Bone marrow (tissue), 2 donors: ENCODE measurements at places on chromosomes 3 and 15.

- no peak for DNase-seq
Measured at GRCh38 chr3:113629584-113630421, 66.6 kb downstream of the USF3 start.

- no peak for DNase-seq
Measured at GRCh38 chr3:124092811-124093210, 100.9 kb upstream of the ROPN1 start.

- DNase-seq, result no peak
Measured at GRCh38 chr3:61060411-61060861, 190.8 kb downstream of the FHIT start.

DNA sequence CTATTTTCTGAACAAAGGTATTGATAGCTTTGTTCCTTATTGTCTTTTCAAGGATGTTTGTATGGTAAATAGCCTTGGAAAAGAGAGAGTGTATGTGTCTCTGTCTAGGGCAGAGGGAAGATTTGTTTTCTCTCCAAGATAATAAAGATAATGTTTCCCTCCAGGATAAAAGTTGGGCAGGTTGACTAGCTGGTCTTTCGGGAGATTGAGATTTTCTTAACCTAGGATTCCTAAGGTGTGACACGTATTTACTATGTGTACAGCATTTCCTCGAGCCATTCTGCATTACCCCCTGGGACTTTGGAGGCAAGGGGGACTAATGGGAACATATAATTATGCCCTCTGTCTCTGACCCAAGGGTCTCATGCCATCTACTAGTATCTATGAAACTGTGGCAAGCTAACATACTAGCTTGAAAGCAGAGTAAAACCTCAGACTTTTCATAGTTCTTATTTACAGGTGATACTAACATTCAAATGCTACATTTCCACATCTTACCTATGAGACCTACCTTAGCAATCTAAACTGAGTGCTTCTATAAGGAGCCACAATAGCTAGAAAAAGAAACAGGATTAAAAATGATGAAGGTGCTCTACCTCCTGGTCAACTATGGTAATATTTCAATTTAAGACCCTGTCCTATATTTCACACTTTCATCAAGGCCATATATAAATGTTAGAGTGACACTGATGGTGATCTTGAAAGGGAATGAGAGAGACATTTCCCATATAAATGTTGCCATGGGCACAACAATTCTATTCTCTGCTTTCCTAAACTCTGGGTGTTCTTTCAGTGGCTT lies 252.9 kb upstream of the CBLB start:
- DNase-seq, result no peak

- DNase-seq, result no peak
Measured at GRCh38 chr3:18247776-18248310, 177.3 kb downstream of the SATB1 start.

GRCh38 chr3:40228792-40229350 lies 80.6 kb upstream of the EIF1B start:
- DNase-seq, result no peak

- no peak for DNase-seq
Measured at GRCh38 chr15:68846851-68847439, 26.2 kb upstream of the ANP32A start.

DNA sequence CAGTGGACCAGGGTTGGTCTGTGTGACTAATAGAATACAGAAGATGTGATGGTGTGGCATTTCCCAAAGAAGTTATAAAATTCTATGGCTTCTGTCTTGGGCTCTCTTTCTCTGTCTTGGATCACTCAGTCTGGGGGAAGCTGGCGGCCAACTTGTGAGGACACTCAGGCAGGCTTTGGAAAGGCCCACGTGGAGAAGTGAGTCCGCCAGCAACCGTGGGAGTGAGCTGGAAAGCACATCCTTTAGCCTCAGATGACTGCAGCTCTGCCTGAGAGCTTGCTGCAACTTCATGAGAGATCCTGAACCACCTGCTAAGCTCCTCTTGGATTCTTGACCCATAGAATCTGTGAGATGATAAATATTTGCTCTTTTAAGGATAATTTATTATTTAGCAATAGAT lies 72.0 kb upstream of the RASGRP1 start:
- no peak for DNase-seq

DNA sequence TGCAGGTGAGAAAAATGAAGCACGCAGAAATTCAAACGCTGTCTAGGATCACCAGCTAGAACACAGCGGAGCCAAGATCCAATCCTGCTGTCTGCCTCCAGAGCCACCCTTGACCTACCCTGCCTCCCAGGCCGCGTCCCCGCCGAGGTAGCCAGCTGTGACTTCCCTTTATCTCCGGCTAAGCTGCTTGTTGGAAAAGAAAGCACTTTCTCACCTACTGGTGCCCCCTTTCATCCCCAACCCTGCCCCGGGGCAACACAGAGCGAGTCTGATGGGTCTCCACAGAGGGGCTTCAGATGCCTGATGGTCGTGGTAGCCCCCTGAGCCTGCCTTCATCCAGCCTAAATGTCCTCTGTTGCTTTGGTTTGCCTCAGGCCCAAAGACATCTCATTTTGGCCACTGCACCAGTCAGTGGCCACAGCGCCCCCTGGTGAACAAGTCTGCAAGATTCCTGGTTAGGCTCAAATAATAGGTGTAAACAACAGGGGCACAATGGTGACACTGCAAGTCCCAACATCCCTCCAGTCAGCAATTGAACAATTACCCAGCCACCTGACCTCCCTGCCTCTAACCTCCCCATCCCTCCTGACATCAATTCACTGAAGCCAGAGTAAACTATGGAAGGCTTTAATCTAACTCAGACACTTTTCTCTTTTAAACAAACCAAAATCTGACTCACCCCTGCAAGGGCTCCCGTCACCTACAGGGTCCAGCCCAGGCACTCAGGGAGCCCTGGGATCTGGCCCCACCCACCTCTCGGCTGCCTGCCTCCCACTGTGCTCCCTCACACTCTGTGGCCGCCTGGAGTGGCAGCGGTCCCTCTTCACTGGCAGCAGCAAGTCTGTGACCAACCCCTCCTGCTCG lies 27.3 kb upstream of the BCL2L10 start:
- peak; percentile 4 for DNase-seq

GRCh38 chr3:189167027-189167766 lies 4.6 kb upstream of the TPRG1 start:
- DNase-seq, result no peak

DNA sequence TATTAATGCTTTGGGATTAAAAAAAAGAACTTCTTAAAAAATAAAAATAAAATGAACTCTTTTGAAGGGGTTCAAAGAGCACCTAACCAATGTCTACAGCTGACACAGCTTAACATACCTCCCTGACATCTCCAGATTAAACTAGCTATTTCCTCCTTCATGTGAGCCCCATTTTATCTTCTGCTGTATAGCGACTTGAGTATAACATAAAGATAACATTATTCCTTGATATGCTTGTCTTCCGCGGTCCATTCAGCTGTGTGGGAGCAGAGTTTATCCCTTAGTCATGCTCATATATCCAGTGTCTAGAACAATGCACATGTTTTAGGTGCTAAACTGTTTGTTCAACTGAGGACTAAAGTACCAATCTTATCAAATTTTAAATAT lies 7.8 kb upstream of the CHRM5 start:
- DNase-seq, result no peak

- no peak for DNase-seq
Measured at GRCh38 chr3:14440531-14441239, 38.3 kb downstream of the SLC6A6 start.

DNA sequence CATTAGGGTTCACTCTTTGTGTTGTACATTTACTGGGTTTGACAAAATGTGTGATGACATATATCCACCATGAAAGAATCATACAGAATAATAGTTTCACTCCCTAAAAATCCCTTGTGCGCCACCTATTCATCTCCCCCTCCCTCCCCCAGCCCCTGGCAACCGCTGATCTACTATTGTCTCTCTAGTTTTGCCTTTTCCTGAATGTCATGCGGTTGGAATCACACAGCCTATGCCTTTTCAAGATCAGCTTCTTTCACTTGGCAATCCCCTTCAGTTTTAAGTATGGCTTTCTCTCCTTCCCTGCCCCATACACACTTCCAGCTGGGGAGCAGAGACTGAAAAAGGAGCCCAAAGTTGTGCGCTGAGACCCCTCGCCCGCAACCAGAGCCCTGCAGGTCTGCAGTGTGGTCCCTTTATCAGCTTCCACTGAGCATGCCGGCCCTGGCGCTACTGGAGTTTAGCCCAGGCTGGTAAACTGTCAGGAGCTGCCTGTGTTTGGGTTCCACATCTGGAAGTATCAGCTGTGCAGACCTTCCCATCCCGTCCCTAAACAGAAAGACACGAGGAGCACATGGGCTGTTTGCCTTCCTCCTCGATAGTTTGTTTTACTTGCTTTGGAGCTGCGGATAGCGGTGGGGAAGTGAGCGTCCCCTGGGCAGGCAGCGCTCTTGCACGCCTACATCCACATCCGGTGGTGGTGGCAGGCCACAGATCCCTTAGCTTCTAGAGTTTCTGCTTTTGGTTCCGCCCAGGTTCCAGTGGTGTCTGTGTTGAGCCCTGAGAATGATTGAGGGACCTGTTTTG lies 12.3 kb downstream of the BOC start:
- DNase-seq, result peak; percentile 23

- DNase-seq, result no peak
Measured at GRCh38 chr15:99057020-99057419, 47.9 kb upstream of the SYNM start.

DNA sequence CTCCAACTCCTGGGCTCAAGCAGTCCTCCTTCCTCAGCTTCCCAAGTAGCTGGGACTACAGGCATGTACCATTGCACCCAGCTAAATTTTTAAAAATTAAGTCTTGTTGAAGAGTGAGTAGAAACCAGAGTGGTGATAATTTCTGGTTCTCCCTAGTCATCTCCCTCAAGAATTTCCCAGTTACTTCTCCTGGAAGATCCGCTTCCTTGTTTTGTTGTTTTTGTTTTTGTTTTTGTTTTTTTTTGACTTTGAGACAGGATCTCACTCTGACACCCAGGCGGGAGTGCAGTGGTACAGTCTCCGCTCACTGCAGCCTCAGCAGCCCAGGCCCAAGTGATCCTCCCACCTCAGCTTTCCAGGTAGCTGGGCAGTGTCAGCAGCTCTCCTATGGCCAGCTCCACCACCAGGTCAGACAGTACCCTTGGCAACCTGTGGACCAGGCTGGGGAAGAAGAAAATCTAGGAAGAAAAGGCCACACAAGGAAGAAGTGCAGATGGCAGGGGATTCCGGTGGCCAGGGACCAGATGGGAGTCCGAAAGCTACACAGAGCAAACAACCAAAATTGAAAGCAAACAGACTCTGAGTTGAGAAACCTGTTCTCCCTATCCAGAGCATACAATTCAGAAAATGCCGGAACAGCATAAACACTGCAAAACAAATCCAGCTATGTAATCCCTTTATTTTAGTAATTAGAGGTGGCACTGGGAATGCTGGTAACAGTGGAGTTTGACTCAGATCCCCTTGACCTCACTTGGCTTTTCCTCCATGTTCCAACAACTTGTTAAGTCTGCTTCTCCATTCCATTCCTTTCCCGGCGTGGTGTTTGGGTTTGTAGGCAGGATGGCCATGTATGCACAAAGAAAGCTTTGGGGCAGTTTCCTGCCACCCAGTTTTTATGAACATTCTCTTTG lies 266.6 kb upstream of the CTDSPL start:
- DNase-seq, result no peak

- DNase-seq, result no peak
Measured at GRCh38 chr3:53234130-53234840, 21.5 kb downstream of the TKT start.

DNA sequence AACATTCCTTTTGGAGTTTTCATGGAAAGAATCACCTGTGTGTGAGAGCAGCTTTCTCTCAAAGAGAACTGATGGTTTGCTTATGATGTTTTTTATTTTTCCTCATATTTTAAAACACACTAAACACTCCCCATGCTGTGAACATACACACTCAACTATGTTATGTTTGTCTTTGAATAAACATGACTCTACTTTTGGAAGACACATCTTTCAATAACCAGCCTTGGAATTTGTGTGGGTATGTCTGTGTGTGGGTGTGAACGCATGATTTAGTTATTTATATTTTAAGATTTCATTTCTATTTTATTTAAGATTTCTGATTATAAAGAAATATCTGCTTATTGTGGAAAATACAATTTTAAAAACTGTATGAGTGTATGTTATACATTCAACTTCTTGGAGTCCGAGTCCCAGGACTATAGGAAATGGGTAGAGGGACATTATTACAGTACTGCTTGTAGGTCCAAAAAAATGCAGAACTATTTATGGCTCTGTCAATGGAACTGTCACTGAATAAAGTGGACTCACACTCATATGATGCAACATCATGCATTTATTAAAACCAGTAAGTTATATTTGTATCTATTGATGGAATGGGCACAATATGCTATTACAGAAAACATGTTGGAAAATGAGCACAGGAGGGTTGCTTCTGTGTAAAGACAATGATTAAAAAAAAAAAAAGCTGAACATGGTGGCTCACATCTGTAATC lies 43.5 kb downstream of the PDZRN3 start:
- no peak for DNase-seq

DNA sequence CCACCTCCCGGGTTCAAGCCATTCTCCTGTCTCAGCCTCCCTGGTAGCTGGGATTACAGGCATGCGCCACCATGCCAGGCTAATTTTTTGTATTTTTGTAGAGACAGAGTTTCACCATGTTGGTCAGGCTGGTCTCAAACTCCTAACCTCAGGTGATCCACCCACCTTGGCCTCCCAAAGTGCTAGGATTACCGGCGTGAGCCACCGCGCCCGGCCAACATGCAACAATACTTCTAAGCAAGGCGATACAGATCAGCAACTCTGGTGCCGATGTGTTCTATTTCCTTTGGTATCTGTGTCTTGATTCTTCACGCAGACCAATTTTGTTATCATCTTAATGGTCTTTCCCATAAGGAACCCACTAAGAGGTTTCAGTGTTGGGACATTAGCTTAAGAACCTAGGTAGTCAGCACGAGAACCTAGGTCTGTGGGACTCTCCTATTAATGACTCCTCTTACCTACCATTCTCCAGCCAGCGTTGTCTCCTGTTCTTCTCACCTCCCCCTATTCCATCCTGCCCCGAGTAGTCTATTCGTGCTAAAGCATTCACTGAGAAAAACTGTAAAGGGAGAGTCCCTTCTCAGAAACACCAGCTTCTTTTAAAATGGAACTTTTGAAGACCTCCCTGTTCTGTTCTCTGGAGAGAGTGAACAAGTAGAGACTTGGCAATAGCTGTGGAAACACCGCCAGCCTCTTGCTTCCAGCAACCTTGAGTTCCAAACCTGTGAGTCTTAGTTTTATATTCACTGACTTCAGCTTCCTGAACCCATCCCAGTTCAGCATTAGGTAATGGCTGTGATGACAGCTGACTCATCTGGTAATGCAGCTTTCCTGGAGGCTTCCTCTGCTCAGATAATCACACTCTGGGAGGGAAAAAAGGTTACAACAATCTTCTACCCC lies 61.2 kb downstream of the TSC22D2 start:
- DNase-seq, result no peak

DNA sequence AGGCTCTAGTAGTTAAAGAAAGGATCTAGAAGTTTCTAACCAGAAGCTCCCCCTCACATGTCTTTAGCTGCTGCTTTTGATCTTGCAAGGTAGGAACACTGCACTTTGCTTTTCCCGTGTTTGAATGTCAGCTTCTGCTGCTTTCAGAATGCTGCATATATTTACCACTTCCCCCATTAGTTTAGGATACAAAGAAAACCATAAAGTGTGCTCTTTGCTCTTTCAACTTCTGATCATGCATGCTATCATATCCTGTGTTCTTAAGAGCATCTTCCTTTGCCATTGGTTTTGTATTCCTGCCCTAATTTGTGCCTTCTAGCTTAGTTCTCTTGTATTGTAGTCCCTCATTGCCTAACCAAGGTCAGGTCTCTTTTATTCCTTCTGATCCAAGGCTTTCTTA lies 43.3 kb downstream of the ZNF609 start:
- DNase-seq, result no peak
